ENCODE measurements at places on chromosomes 6 and 20.

GRCh38 chr6:120211955-120212792, 862.6 kb upstream of the MAN1A1 start:
- no peak for DNase-seq

GRCh38 chr6:160791459-160791858, 89.4 kb downstream of the PLG start:
- no peak for DNase-seq

DNA sequence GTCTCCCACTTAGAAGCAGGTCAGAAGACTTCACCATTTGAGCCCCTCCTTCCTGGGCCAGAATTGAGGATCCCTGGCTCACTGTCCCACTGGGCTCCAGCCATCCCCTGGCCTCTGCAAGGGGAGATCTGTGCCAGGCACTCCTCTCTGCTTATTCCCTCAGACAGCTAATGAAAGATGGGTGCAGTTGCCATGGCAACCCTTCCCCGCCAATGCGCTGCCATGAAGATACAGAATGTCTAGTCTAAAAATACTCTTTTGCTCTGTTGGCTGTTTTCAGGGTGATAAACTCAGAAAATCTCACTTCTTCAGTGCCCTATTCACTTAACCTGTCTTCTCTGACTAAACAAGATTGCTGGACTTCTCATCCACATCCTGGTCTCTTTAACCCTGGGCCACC, 13.6 kb upstream of the TTLL2 start:
- no peak for DNase-seq

DNA sequence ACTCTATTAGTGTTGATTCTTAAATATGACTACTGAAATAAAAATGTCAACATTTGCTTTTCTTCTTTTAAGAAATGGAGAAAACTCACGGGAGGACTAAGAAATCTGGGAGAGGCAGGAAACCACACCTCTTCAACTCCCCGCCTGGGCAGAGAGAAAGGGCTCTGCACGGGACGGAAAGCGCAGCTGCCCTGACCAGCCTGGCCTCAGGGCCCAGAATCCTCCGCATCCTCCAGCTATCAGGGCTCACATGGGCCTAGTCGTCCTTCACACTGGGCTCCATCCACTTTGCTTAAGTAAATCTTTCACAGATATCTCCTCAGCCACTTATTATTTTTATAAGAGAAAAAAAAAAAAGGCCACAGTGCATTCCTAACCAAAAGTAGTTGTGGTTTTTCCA, 215.1 kb downstream of the TBXT start:
- no peak for DNase-seq

DNA sequence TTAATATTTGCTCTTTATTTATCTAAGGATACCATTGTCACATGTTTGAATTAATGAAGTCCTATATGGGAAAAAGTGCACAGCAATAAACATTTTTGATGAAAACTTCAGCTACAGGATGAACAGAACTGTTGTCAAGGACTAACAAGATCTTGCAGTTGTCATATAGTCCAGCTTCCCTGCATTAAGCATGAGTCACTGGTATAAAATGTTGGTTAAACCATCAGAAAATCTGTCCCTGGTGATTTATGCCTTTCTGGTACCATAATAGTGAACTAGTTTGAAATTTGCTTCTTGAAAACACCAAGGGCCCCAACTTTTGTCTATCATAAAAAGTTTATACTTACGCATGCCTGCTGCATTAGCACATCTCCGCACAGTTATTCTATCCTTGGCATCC, 60.4 kb upstream of the RSPO3 start:
- DNase-seq: peak; percentile 65

DNA sequence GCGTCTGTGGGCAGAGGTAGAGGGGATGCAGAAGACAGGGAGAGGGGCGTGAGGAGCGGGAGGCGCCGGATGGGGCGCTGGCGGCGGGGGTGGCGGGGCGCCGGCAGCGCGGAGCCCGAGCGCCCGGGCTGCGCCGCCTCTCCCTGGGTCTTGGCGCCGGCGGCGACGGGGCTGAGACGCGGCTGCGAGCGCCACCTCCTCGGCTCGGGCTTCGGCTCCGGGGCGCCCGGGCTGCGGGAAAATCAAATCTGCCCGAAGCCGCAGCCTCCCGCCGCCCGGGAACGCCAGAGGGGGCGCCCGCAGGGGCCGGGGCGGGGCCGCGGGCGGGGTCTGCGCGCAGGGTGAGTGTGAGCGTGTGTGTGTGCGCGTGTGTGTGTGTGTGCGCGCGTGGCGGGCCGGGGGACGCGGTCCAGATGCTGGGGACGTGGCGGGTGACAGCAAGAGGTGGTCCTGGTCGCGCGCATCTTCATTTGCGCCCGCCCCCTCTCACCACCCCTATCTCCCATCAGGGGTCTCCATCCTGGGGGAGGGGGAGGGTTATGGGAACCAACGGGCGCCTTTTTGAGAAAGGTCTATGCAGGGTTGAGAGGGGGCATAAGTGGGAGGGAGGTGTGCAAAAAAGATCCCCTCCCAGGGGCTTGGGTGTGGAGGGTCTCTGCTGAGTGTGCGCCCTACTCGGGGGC, 646 bp upstream of the CPNE5 start:
- DNase-seq: no peak

DNA sequence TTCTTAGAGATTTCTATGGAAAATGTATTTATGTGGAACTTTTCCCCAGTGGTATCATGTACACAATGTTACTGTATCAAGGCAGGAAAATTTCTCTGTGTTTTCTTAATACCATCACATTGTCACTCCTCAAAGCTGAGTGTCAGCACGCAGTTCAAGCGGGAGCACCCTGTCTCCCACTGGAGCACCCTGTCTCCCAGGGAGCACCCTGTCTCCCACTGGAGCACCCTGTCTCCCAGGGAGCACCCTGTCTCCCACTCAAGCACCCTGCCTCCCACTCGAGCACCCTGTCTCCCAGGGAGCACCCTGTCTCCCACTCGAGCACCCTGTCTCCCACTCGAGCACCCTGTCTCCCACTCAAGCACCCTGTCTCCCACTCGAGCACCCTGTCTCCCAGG, 51.3 kb downstream of the PSMG4 start:
- DNase-seq: no peak

DNA sequence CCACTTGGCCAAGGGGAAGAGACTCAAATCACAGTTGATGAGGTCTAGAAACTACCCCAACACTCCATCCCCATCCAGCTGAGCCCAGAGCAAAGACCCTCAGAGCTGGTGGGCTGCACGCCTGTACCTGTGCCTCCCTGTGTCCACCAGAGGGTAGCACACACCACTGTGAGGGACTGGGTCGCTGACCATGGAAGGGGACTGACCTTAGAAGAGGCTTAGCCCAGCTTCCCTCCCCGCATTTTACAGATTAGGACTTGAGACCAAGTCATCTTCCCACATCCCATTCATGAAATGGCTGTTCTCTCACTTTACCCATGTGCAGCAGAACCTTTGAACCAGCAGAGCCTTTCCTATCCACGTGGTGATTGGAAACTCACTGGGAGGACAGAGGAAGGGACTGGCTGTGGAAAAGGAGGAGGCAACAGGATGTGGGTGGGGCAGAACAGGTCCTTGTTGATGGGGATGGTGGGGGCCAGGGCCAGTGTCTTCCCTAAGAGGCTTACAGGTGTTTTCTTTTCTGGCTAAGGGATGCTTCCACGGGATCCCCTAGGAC, 44.3 kb downstream of the CPXM1 start:
- no peak for DNase-seq

- DNase-seq: no peak
These were observed 1.2 kb upstream of the KCNB1 start for GRCh38 chr20:49483696-49484123.

DNA sequence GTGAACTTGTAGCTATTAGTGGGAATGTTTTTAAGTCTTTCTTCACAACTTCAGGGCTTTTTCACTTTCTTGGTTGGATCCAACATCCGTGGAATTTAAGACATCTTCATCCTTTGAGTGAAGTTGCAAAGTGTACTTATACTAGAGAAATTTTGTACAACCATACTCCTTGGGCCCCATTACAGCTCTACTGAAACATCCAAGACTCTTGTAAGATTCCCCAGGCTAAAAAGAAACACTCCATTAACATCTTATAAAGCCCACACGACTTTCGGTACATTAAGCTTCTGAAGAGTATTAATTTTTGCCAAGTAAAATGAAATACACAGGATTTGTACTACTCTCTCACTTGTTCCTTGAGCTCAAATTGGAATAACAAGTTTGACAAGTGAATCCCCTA, 5.4 kb downstream of the PCNA start:
- DNase-seq: no peak

Data from astrocyte (in vitro differentiated cells and primary cell).